ENCODE measurements at places on chromosomes 12 and 14.

- DNase-seq, result no peak
Measured at GRCh38 chr14:68239988-68240771, 420.6 kb downstream of the RAD51B start.

GRCh38 chr14:92797935-92798653 is 4.0 kb downstream of the GOLGA5 start:
- DNase-seq, result no peak

- DNase-seq, result no peak
Measured at GRCh38 chr14:67440513-67440912, 28.5 kb upstream of the PLEK2 start.

GRCh38 chr12:124740691-124741137 is 123.0 kb downstream of the SCARB1 start:
- DNase-seq, result no peak

- no peak for DNase-seq
Measured at GRCh38 chr12:4225571-4225970, 48.0 kb upstream of the CCND2 start.

DNA sequence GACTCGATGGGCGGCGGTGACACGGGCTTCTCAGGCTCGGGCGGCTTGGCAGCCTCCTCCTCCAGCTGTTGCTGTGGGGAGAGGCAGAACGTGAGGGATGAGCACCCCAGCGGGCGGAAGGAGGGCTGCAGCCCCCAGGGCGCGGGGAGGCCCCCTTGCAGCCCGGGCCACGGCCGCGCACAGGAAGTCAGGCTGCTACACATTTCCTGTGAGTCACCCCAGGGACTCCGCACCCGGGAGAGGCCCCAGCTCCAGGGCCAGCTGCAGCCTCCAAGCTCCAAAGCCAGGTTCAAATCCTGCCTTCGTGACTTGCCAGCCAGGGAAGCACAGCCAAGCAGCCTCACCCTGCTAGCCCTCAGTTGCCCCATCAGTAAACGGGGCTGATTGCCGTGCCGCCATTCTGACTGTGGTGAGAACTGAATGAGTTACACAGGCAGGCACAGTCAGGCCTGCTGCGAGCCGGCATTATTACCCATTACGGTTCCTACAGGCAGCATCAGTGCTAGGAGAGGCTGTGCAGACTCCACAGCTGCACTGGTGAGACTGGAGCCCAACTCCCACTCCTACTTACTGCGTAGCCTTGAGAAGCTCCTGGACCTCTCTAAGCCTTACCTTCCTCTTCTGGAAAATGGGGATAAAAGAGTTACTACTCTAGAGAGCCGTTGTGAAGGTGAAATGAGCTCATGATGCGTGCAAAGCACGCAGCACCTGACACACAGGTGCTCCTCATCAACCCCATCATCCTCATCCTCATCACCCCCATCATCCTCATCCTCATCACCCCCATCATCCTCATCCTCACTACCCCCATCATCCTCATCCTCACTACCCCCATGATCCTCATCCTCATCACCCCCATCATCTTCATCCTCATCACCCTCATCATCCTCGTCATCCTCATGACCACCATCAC is 100.9 kb downstream of the NCOR2 start:
- DNase-seq, result peak; percentile 93

GRCh38 chr12:111650912-111651311 is 34.8 kb downstream of the BRAP start:
- no peak for DNase-seq

- DNase-seq, result no peak
Measured at GRCh38 chr14:76591266-76591665, 170.0 kb upstream of the VASH1 start.

GRCh38 chr14:94646066-94646465 is 33.9 kb downstream of the SERPINA3 start:
- no peak for DNase-seq
